ENCODE measurements at places on chromosomes 1 and 21. TPM values are rescaled to one million over a fixed set of nuclear protein-coding genes. Genes with fewer than 3 reads are reported as not detected.

The LCE1A gene
- not detected for total RNA-seq

DNA sequence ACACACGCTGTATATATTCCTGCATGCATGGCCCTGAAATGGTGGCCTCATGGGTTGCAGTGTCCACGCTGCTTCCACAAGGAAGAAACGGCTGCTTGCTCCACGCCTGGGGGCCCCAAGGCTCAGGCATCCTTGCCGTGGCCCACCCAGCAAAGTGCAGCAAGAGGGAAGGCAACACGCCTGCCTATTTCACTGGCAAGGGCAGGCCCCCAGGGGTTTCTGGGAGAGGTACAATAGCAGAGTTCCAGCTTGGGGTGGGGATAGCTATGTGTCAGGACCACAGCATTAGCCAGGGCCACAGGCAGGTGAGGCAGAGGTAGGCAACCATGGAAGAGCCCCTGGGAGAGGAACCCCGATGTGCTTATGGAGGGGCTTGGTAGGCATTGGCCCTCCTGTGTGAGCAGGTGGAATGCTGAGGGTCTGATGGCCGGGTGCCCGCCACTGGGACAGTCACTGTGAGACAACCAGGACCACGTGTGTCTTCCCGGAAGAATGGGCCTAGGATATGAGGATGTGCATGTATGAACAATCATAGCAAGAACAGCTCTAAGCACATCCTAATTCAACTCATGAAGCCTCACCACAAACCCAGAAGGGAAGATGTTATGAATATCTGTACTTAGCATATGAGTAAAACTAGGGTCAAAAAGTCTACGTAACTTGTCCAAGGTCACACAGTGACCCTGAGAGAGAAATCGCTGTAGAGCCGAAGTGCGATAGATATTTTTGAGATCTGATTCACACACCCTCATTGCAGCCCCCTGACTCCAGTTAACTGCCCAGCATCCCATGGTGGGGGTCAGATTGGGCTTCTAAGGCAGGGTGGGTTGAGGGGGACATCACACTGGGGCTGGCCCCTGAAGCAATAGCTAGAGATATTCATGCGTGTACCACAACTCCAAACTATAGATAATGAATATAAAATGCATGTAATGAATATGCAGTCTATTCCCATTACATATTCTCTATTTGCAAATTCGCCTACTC is 11.8 kb downstream of the TFF2 start:
- DNase-seq, result no peak

DNA sequence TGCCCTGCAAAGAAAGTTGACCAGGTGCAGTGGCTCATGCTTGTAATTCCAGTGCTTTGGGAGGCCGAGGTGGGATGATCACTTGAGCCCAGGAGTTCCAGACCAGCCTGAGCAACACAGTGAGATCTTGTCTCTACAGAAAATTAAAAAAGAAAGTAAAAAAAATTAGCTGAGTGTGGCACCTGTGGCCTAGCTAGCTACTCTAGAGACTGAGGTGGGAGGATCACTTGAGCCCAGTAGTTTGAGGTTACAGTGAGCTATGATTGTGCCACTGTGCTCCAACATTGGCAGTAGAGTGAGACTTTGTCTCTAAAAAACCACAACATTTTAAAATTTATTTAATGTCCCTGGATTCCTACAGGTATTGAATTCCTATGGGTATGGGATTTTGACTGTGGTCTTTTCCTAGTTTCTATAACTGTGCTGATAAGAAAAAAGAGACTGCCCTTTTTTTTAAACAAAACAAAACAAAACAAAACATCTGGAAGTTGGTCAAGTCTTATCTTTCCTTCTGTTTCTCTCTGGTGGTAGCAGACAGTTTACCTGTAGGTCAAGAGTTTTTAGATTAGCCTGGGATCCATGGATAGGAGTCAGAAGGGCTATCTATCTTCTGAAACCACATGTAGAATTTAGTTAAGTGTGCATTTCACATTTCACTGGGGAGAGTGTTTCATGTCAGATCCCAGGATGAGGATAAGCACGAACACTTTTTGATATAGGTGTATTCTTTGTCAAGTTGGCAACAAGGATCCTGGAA is 18.8 kb downstream of the UCK2 start:
- no peak for DNase-seq

The FCRLA gene
- total RNA-seq, result 0.51 TPM

DNA sequence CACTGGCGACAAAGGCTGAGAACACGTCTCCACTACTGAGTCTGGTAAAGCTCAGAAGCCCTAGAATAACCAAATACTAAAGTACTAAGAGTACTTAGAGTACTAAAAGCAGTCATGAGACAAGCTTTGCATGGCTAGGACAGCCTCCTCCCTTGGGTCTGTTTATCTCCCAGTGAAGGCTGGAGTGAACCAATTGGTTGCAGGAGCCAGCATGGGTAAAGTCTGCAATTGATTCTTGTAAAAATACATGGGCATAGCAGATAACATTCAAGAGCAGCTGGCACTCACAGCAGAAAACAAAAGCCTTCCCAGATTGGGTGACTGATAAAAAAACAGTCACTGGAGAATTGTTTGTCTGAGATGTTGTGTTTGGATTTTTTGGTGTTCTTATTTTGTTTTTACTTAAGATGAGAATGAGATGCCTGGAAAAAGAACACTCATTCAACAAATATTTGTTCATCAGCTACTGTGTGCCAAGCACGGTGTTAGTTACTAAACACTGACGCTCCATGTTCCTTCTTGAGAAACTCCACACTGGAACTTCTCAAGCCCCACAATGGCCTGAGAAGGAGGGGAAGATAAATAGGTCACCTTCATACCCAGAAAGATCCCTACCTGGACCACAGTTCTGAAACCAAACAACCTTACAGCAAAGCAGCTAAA is 3.7 kb downstream of the IRF6 start:
- no peak for DNase-seq

The FMN2 gene
- 1.4 TPM for total RNA-seq

The FALEC gene
- not detected for total RNA-seq

GRCh38 chr1:17867470-17867869 is 112.3 kb downstream of the ACTL8 start:
- DNase-seq, result no peak

The ARHGAP30 gene
- total RNA-seq, result not detected

DNA sequence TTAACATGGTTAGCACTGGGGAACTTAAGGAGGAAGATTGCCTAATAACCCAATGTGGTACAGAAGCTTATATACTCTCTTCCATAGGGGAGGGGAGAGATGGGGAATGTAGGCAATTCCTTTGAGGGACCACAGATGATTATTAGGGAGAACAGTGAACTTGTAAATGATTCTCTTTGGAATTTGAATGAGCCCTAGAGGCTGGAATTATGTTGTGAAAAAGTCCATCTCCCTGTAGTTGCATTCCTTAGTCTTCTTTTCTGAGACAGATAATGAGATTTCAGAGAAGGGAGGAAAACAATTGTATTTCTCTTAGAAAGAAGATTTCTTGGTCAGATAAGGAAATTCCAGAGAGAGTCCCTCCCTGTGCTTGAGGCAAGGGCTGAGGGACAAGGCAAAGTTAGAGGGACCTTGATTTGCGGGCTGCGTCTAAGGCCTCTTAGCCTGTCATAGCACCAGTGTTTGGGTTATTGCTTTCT is 89.0 kb upstream of the HMCN1 start:
- DNase-seq, result no peak

The GCSAML gene
- 3.8 TPM for total RNA-seq

GRCh38 chr1:15005116-15005515 is 148.4 kb upstream of the TMEM51 start:
- peak; percentile 19 for DNase-seq

- peak; percentile 71 for DNase-seq
Observed at GRCh38 chr1:151594143-151594625, 17.7 kb upstream of the SNX27 start.

GRCh38 chr1:203035111-203036000 is 9.1 kb downstream of the PPFIA4 start:
- DNase-seq, result no peak

The RIPPLY3 gene
- total RNA-seq, result not detected

- DNase-seq, result no peak
Observed at GRCh38 chr1:195202241-195202640, 1406.0 kb downstream of the KCNT2 start.

- DNase-seq, result no peak
Observed at GRCh38 chr1:32181065-32181464, 1.6 kb downstream of the TXLNA start.

GRCh38 chr1:71343686-71344416 is 263.0 kb upstream of the ZRANB2 start:
- no peak for DNase-seq

GRCh38 chr1:202131956-202132821 is 9.5 kb downstream of the GPR37L1 start:
- DNase-seq, result no peak

DNA sequence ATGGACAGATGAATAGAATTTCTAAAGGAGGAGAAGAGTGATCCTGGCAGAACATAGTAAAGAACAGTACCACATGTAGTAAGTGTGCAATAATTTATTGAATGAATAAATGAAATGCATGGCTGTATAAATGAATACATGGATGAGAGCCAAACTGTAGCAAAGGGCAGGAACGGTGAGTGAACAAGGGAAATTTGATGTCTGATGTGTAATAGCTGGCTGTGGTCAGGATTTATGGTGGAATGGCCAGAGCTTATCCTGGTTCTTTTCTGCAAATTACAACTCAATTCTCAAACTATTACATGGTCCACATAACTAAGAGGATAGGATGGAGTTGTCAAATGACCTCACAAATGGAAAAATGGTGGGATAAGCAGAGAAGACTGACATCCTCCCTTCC is 43.2 kb upstream of the ARHGAP29 start:
- no peak for DNase-seq

The PCNX2 gene
- total RNA-seq, result 15.0 TPM

DNA sequence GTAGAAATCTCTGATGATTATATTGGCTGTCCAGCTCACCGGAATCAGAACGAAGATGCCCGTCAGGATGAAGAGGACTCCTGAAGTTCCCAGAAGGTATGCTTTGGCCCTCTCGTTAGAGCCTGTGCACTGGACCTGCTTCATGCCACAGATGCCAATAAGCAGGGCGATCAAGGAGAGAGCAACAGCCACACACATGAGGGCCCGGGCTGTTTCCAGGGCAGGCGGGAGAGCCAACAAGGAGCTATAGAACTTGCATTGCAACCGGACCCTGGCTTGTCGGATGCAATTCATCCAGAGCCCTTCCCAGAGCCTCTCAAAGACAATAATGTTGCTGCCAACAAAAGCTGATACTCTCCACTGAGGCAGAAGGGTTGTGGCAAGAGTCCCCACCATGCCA is 434 bp downstream of the CLDN17 start:
- DNase-seq, result no peak

DNA sequence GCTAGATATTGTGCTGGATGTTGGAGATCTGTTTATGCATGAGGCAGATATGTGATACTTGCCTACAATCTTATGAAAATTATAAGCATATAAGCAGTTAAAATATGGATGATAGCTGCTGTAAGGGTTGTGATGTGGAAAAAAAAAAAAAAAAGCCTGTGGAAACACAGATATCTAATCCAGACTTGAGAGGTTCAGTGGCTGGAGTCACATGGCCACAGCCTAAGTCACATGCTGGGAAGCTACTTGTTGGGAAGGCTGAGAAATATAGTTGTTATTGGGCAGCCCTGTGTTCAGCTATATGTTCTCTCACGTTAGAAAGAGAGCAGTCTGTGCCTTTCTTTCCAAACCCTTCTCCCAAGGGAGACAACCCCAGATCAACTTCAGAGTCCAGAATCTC is 15.1 kb downstream of the RAVER2 start:
- DNase-seq, result no peak

- DNase-seq, result no peak
Observed at GRCh38 chr21:46374761-46375389, 50.9 kb downstream of the PCNT start.

DNA sequence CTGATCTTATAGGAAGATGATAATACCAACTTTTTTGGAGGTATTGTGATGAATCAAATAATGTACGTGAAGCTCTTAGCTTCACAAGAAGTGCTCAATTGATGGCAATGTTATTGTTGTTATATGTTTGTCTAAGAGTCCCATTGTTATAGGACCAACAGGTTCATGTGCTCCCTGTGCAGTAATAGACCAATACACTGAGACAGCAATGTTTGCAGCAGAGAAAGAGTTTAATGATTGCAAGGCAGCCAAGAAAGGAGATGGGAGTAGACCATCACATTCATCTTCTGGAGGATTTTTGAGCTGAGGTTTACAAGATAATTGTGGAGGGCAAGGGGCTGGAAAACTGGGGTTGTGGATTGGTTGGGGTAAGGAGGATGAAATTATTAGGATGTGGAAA is 143.0 kb downstream of the CNIH3 start:
- no peak for DNase-seq

The SAMSN1 gene
- 0.63 TPM for total RNA-seq

- DNase-seq, result no peak
Observed at GRCh38 chr1:3717041-3717714, 35.1 kb upstream of the CCDC27 start.

GRCh38 chr1:50332941-50333594 is 90.2 kb downstream of the DMRTA2 start:
- DNase-seq, result peak; percentile 77

The KCNJ9 gene
- total RNA-seq, result not detected

The DISP1 gene
- total RNA-seq, result 7.3 TPM

The KLF17 gene
- total RNA-seq, result not detected

DNA sequence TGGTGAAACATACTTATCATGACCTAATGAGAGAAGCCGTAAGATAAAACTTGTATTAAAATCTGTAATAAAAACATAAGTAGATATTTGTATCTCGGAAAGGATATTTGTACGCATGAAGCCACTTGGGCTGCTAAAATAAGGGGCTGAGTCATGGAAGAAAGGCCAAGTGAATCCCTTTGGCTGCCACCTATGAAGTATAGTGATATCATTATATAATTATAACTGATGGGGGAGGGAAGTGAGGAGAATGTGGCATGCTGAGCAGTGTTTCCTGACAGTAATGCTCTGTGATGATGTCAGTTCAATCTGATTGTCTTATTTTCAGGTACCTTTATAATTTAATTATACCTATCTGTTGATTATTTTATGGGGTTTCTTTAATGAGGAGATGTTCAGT is 13.6 kb downstream of the RWDD3 start:
- DNase-seq, result no peak

GRCh38 chr1:245690156-245690690 is 535.4 kb downstream of the KIF26B start:
- DNase-seq, result no peak

The IFI44 gene
- 171 TPM for total RNA-seq

GRCh38 chr1:98355656-98356383 is 305.7 kb upstream of the SNX7 start:
- peak; percentile 58 for DNase-seq

DNA sequence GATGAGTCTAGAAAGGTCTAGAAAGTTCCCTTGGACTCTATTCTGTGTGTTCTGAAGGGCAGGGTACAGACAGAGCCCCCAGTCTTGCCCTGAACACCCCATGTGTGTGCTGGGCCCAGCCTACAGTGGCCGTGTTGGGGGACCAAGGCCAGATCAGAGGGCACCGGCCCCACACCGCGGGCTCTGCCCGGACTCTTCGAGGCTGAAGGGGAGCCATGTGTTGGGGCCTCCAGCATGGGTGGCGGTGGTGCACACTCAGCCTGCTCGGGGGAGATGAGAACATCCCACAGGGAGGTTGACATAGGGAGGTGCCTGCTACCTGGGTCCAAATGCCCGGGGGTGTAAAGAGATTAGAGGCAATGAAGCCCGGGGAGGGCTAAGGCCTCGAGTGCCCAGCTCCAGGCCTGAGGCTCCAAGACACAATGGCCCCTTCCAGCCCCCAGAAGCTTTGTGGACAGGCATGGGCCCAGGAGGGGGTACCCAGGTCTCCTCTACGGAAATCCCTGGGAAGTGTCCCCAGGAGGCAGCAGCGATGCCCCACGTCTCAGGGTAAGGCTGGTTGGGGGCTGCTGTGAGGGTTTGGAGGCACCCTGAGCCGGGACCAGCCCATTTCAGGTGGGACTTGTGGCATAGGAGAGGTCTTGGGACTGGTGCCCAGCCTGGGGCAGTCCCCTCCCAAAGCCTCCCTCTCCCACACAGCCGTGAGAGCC is 12.1 kb downstream of the ARHGEF16 start:
- DNase-seq, result peak; percentile 3
